A172 (cell line): ENCODE measurements at places on chromosomes 3 and 15. TPM values are rescaled to one million over a fixed set of nuclear protein-coding genes. Genes with fewer than 3 reads are reported as not detected.

The CFAP100 gene
- not detected in 2 replicates for total RNA-seq

The RARB gene
- total RNA-seq: 0.62 and 0.71 TPM in 2 replicates

GRCh38 chr3:128197855-128198254 lies 44.6 kb downstream of the EEFSEC start:
- no peak for DNase-seq

DNA sequence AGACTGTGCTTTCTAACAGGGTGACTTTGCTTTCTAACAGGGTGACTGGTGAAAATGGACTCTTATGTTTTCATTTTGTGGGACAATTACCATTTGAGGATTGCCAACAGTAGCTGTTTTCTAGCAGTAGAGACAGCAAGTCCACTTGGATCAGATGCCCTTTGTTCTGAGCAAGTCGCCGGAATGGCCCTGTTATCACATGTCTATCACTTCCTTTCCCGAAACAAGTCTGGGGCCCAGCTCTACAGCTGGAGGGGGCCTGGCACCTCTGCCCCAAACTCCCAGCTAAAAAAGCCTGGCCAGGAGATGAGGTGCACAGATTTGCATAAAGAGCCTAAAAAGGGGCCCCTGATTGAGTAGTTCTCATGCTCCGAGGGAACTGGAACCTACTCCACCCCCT lies 44.6 kb downstream of the THBS1 start:
- no peak for DNase-seq

GRCh38 chr3:94118390-94118789 lies 55.5 kb downstream of the NSUN3 start:
- DNase-seq: no peak

DNA sequence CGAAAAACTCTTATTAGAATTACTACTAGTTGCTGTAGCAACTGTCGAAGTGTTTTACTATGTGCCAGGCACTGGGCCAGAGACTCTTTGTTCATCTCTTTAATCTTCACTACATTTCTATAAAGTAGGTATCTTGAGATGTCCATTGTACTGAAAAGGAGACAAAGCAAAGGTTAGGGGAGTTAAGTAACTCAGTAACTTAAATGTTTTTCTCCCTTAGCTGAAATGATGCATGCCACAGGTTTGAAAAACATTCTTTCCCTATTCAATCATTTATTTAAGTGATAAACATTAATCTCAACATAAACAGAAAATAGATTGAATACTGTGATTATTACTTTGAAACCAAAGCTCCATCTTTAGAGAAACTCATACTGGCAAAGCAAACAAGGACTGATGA lies 776.2 kb downstream of the FHIT start:
- DNase-seq: no peak

DNA sequence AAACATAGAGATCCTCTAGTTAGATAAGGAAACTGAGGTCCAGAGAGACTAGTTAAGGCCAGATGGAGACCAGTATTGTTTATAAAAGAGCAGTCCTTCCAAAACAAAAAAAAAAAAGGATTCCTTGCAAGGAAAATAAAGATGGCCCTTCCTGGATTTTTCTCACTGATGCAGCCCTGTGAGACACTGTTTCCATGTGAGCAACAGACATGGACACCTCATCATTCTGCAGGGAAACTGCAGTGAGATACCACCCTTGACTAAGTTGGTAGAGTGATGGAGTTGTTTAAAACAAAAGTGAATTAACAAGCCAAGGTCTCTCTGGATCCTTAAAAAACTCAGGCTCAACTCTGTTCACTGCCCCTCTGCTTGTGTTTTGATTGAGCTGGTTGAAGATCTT lies 65.6 kb upstream of the MYZAP start:
- no peak for DNase-seq

GRCh38 chr3:14423197-14423743 lies 20.9 kb downstream of the SLC6A6 start:
- no peak for DNase-seq

- DNase-seq: no peak
Observed at GRCh38 chr3:46102059-46102779, 74.9 kb upstream of the XCR1 start.

The TYRO3 gene
- 10.7 and 22.2 TPM in 2 replicates for total RNA-seq

DNA sequence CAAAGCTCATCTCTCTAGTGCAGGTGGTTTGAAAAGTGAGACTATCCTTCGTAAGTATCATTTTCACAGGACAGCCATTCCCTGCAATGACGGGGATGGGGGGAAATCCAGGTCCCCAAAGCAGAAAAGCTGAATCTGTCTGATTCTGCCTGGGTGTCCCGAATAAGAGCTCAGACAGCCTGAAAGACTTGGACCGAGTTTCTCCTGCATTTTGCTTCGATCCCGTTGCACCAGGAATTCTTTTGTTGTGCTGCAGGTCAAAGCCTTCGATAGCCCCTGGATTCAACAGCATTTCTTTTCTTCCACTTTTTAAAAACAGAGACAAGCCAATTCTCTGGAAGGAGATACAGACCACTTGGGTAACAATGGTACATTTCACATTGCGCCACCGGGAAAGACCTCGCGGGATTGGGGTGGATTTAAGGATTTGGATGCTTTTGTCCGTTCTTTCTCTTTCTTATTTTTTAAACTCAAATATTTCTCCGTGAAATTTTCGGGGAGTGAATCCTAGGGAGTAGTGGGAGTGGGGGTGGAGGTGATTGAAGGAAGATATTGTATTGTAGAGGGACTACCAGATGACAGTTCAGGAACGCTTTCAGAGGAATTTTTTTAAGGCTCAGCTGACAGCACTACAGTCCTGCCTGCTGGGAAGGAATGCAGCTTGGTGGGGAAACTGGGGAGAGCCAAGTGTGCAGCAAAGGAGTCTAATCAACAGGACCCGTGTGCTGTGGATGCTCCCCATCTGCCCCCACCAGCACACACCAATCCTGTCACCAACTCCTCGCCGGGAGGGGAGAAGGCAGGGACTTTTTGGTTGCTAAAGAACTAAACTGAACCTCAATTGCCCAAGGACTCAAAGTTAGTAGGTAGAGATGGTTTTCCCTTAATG lies 2.6 kb downstream of the SLITRK3 start:
- no peak for DNase-seq

DNA sequence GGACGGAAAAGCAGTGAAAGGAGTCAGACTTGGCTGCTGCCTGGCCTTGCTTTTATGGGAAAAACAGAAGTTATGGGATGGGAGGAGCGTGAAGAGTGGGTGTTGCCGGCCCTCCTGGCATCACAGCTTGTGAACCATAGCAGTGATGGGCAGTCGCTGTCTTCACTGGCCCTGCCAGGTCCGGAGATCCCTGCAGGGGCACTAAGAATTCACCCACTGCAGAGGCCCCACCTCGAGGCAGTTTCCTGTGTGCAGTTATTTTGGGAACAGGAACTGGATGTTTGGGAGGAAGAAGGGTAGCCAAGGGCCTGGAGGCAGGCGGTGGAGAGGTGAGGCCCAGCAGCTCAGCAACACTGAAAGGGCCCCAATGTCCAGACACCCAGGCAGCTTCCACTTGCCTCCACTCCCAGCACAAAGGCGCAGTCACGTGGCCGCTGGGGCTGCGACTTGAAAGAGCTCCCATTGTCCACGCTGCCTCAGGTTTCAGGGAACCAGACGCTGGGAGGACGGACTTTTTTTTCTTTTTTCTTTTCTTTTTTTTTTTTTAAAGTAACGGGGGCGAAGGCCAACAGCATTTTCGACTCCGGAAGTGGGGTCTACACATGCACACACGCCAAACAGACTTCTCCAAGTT lies 255.6 kb downstream of the ZNF621 start:
- DNase-seq: no peak

- DNase-seq: no peak
Observed at GRCh38 chr3:158312560-158313141, 202.8 kb downstream of the RSRC1 start.
